ENCODE measurements at places on chromosomes 13 and 19.

DNA sequence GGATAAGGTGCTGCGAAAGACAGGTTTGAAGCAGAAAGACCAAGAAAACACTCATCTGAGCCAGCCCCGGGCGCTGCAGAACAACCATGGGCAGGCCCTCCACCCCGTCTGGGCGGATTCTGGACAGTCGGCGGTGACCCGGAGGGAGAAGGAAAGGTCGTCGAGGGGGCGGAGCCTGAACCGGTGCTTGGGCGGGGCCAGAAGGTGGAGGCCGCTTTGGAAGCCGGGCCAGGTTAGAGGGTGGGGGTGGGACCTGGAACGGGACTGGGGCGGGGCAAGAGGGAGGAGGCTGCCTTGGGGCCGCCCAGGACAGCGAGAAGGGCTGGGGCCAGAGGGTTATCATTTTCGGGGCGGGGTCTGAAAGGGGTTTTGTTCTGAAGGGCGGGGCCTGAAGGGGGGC is 5.0 kb upstream of the ZNF765 start:
- no peak for DNase-seq

DNA sequence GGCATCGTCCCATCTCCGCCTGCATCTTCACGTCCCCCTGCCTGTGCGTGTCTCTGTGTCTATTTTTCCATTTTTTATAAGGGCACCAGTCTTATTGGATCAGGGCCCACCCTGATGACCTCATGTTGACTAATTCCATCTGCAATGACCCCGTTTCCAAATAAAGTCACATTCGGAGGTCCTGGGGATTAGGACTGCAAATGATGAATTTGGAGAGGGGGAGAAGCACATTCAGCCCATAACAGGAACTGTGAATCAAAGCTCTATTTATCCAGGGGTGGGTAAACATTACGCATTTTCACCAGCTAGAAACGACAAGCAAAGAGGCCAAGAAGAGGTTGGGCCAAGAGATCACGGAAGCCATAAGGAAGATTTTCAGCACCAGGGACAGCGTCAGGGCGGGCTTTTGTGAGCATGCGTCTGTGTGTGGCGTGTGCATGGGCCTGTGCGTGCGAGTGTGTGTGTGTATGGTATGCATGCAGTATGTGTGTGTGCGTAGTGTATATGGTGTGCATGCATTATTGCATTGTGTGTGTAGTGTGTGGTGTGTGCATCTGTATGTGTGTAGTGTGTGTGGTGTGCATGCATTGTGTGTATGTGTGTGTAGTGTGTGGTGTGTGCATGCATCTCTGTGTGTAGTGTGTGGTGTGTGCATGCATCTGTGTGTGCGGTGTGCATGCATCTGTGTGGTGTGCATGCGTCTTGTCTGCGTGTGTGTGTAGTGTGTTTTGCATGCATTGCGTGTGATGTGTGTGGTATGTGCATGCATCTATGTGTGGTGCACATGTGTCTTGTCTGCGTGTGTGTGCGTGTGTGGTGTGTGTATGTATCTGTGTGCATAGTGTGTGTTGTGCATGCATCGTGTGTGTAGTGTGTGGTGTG is 19.6 kb downstream of the CELF5 start:
- peak; percentile 7 for DNase-seq

DNA sequence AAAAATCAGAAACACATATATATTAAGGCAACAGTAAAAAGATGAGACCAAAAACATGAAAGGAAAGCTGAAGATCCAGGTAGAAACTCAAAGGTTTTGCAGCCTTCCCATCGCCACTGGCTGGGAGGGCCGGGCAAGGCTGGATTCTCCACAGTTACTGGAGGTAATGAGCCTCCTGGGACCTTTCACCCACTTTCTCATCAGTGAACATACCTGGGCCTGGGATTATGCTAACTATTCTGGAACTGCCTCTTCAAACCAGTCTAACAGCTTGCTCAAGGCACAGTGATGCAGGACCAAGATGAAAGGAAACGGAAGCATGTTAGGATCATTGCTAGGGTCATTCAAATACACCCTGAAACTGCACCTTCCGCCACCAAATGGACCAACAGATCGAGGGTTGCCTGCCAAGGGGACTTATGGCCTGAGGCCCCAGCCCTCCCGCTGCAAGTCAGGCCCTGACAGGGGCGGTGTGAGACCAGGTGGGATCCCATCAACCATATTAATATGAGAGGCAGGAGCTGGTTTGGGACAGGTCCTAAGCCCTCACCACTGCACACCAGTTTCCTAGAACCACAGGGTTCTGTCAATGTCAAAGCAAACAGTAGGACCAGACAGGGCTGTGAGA is 28.4 kb upstream of the ATP12A start:
- no peak for DNase-seq

DNA sequence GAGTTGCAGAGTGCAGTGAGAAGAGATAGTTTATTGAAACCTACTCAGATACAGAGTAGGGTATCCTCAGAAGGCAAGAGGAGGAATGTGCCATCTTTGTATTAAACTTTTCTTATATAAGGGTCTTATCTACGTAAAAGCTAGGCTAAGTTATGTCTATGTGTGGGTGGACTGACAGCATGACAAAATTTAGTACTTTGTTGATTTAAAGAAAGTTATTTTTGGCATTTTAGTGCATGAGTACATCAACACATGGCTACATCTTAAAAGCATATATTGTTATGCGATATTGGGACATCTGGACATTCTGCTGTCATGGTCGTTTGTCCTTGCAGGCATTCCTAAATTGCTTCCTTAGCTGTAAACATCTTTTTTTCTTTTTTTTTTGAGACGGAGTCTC is 19.0 kb upstream of the ATP8A2 start:
- DNase-seq, result no peak

DNA sequence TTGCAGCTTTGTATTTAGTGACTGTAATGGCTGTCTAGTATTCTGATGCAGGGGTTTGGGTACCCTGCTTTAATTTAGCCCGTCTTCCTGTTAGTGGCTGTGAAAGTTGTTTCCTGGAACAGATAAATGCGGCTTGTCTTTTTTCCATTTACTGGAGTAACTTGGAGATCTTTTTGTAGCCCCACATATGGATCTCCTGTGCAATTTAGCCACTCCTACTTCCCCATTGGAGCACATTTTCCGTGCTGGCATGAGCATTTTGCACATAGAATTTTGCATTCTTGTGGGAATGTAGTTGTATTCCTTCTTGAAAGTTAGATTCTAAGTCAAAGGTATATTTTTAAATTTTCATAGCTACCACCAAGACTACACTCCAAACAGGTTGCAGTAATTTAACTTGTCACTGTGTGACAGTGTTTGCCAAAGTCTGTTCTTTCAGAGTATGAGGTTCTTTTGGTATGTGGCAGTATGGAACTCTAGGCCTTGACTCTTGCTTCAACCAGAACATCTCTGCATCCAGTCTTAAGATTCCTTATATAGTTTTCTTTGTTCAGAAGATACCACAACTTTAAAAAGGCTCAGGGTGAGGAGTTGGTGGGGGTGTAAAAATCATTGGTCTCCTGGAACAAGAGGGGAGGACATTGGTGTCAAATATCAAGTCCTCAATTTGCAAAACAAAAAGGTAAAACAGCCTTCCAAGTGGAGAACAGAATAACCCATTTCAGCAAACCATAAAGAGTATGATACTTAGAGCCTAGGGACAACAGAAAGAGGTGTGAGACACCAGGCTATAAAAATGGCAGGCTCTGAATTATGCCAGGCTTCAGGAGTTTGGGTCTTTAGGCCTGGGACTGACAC is 21.1 kb upstream of the CCDC97 start:
- no peak for DNase-seq

DNA sequence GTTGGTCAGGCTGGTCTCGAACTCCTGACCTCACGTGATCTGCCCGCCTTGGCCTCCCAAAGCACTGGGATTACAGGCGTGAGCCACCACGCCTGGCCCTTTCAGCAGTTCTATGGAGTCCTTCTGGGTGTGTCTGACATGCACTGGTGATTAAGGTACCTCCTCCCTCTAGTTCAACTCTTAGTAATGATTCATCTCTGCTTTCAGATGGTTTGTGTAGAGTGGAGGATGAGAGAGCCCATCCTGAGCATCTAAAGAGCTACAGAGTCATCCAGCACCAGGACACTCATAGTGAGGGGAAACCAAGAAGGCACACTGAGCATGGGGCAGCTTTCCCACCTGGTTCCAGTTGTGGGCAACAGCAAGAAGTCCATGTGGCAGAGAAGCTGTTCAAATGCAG is 8.2 kb downstream of the ZNF584 start:
- DNase-seq, result no peak

DNA sequence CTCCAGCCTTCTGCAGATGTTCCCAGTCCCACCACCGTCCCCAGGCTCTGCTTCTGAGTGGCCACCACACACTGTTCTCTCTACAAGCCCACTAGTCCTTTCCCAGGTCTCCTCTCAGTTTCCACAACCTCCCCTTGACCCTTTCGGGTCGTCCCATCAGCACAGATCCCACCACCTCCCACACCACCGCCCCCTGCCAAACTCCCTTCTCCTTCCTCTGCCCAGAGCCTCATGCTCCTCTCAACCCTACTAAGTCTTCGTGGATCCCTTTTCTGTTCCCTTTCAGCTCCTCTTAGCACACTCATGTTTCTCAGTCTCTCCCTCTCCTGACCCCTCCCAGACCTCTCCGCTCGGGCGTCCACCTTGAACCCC is 1.9 kb downstream of the NAPA start:
- DNase-seq, result no peak

DNA sequence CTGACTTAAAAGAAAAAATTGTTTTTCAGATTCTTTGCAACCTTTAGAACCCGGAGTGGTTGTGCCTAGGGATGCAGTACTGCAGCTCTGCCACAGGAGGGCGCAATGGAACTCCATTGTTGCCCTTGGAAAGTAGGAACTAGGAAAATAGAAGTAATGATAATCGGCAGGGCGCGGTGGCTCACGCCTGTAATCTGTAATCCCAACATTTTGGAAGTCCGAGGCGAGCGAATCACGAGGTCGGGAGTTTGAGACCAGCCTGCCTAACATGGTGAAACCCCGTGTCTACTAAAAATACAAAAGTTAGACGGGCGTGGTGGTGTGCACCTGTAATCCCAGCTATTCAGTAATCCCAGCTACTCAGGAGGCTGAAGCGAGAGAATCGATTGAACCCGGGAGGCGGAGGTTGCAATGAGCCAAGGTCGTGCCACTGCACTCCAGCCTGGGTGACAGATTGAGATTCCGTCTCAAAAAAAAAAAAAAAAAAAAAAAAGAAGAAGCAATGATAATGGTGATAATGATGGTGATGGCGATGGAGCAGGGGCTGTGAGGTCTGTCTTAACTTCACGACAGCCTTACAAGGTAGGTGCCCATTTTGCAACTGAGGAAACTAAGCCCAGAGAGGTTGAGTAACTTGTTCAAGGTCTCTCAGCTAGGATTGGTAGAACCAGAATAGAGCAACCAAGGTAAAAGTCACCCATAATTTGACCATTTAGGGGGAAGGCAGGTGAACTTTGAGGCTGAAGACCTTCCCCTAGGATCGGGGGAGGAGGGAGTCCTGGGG is 5.5 kb upstream of the ADAMTS10 start:
- DNase-seq, result peak; percentile 13

DNA sequence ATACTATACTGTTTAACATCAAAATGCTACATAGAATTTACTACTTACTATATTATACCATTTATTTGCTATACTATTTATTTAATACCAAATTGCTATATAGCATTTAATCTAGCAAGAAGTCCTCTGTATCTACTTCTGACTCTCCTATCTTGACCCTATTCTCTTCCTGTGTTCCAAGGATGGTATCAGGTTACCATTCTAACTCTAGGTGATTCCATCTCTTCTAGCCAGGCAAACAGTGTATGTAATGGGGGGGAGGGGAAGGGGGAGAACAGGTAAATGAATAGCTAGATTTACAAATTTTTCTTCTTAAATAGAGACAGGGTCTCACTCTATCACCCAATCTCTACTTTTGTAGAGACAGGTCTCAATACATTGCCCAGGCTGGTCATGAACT is 200.3 kb downstream of the DIAPH3 start:
- no peak for DNase-seq

GRCh38 chr13:76772241-76772640 is 114.0 kb downstream of the KCTD12 start:
- DNase-seq, result no peak

DNA sequence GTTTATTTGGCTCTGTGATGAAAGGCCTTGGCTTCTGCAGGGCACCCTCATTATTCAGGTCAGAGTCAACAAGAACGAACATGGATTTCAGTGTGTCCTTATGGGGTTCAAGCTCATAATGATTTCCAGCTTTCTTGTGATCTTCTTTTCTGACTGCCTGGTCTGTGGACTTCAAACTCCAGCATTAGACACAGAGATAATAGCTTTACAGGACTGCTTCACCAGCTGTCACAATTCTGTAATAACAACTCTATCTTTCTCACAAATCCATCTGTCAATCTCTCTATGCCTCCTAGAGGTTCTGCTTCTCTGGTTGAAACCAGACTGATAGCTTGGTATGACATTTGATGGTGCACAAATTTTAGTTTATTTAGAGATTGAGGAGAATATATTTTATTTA is 13.1 kb upstream of the SLITRK6 start:
- DNase-seq, result no peak

GRCh38 chr13:41352935-41353840 is 42.1 kb downstream of the NAA16 start:
- peak; percentile 59 for DNase-seq

DNA sequence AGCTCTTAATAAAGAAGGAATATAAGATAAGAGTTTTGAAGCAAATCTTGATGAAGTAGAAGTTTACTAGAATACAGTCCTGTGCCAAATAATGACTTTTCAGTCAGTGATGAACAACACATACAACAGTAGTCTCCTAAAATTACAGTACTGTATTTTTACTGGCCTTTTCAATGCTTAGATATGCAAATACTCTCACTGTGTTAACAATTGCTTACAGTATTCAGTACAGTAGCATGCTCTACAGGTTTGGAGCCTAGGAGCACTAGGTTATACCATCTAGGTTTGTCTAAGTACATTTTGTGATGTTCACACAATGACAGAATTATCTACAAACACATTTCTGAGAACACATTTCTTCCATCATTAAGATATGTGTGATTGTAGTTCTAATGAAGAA is 316.7 kb upstream of the KLHL1 start:
- DNase-seq, result no peak

DNA sequence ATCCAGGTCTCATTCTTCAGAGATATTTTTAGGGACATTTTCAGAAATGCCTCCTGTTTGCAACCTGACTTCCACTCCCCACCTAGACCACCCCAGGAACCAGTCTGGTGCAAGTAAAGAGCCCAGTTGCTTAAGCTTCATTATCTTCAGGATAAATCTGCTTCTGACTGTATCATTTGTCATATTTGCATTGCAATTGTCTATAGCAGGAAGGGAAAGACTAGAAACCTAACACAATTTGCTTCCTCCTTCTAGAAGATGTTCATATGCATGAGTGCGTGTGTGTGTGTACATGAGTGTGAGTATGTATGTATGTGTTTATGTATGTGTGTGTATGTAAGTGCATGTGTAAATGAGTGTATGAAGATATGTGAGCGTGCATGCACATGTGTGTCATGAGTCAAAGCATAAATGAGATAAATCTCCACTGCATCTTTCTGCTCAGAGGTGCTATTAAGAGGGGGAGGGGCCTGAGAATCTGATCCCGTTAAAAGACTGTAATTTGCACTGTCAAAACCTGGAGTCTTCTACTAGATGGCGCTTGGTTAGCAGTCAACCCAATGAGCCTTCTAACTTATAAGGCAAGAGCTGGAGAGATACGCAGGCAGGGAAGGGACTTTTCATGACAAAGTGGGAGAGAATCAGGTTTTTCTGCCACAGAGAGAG is 178.8 kb upstream of the KL start:
- no peak for DNase-seq

GRCh38 chr13:89628567-89628966 is 1718.9 kb upstream of the MIR17HG start:
- DNase-seq, result no peak

Data from HFFc6 (cell line).